ENCODE measurements at places on chromosomes 6 and 20.
A peak's percentile ranks its signal among the peaks of the same experiment; 100 is the strongest.

- DNase-seq, result no peak
Measured at GRCh38 chr6:166474721-166475565, 92.2 kb upstream of the MPC1 start.

DNA sequence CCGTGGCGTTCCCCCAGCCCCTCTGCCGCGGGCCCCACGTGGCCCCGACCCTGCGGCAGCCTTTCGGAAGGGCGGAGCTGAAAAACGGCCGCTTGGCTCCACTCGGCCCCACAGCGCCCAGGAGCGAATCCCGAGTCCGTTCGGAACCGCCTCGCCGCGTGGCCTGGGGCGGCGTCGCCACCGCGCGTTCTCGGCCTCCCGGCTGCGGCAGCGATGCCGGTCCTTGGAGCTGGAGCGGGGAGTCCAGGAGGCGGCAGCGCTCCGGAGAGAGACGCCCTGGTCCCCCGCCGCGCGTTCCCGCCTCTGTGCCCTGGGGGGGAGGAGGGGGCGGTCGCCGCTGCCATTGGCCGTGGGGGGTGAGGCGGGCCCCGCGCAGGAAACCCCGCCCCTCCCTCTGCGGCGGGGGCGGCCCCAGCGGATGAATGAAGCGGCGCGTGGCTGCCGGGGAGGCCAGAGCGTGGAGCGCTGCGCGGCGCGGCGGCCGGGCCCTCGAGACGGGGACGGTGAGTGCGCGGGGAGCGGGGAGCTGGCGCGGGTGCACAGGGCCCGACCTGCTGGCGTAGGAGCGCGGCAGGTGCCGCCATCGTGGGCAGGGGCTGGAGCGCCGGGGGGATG, at the start of gene SLCO4A1:
SLCO4A1 (plus strand) TSS at position 453 of the 615 bp plus-strand sequence. CDS start 13,952 bp downstream, outside the sequence.
- peak; percentile 76 for DNase-seq

- no peak for DNase-seq
Measured at GRCh38 chr6:617456-618100, 39.3 kb downstream of the HUS1B start.

DNA sequence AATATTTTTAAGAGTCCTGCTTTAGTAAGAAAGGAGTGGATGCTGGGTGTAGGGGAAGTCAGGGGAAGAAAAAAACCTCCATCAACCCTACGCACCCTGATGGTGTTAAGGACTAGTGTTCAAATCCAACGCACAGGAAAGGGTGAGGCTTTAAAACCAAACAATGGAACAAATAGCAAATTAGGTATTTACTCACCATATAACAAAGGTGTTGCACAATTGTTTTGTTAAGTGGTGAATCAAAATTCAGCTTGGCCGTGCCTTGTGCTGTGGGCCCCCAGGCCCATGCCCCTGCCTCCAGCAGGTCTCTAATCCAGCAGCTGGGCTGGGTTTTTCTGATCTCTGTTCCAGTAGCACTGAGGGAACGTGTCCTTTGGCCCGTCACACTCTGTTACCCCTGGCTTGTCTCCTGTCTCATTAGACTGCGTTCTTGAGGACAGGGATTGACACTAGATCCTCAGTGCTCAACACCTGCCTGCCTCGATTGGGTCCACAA, 11.8 kb downstream of the FAM83D start:
- no peak for DNase-seq

DNA sequence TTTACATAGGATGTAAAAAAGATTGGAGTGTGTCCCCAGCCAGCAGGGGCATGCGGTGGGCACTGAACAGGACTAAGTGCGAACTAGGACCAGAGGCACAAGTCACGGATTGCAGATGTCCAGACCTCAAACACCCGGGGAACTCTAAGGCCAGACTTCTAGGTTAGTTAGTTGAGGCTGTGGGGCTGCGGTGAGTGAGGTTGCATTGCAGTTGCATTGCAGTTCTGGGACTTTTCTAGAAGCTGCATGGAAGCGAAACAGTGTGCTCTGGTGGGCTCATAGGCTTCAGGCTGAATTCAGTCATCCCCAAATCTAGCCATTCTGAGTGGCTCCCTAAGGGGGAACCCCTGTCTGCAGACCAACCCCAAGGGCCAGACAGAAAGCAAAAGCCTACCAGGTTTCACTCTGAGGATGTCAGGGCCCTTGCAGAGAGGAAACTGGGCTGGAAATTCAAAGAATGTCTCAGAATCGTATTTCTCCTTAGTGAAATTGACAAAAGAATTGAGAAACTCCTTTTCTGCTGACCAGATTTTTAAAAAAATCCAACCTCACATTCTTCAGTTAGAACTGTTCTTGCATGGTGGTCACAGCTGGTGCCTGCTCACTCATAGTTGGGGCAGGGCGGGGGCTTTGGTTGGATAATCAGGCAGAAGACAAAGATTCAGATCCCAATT, 182.8 kb downstream of the ZDHHC14 start:
- no peak for DNase-seq

DNA sequence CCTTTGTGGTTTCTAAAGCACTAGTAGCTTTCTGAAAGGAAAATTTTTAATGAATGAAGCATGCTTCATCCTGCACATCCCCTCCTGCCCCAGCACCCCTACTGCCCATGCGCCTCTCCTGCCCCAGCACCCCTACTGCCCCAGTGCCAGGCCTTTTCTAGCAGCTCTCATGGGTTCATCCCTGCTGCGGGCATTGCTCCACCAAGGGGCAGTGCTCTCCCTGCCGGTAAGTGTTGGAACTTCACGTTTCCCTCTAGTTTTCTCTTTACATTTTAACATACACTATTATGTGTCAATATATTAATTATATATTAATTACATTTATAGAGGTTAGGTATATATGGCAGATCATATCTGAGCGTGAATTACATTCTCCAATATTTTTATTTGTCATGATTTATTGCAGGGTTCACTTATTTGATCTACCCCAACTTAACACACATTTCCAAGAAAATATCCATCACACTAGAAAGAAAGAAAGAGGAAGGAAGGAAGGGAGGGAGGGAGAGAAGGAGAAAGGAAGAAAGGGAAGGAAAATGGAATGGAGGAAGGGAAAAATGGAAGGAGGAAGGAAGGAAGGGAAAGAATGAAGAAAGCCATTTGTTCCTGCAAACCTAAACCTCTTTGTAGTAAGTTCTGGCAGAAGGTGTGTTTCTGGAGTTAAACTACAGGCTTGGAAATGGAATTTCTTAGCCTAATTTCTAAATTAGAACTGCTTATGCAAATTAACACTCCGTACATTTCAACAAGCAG, 46.8 kb downstream of the CEP43 start:
- no peak for DNase-seq

DNA sequence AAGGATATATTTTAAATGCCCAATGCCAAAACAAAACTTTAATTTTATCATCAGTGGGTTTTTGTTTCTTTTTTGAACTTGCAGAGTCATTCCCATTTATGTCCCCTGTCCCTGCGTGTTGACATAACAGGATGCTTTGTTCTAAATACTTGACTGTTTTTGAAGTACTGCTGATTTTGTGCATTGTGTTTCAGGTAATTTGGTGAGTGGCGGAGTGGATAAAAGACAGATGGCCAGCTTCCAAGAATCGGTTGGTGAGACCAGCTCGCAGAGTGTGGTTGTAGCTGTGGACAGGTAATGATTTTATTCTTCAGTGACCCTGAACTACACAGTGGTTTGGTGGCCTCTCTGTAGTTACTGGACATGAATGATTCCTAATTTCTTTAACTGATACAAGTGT, 50.5 kb upstream of the CSE1L start:
- no peak for DNase-seq

- no peak for DNase-seq
Measured at GRCh38 chr6:111798281-111798725, 74.9 kb downstream of the FYN start.

DNA sequence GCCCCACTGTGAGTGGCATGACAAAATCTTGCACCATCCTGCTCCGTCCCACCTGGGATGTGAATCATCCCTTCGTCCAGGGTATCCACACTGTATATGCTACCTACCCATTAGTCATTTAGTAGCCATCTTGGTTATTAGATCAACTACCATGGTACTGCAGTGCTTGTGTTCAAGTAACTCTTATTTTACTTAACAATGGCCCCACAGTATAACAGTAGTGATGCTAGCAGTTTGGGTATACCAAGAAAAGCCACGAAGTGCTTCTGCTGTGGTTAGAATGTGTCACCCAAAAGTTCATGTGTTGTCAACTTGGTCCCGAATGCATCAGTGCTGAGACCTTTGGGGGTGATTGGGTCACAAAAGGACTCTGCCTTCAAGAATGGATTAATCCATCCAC, 11.7 kb downstream of the OSER1 start:
- no peak for DNase-seq

DNA sequence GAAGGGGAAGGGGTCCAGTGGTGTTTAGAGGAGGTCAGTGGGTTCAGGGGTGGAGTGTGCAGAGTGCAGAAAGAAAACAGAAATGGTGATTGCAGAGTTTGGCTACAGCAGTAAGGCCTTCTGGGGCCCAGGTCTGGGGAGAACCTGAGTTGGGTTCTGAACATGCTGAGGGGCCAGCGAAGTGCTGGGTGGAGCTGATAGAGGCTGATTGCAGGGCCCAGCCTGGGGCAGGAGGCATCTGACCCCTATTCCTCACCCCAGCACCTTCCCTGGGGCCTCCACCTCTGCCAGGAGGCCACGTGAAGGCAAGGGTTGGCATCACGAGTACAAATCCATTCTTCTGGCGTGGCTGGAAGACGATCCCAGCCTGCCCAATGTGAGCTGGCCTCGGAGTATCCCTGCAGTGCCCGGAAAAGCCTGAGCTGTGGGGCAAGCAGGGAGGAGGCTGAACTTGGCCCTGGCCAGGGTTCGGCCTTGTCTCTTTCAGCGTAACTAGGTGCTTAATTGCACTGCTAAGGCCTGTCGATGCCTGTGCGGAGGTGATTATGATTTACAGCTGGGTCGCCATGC, 35.3 kb downstream of the VSTM2L start:
- DNase-seq, result no peak

DNA sequence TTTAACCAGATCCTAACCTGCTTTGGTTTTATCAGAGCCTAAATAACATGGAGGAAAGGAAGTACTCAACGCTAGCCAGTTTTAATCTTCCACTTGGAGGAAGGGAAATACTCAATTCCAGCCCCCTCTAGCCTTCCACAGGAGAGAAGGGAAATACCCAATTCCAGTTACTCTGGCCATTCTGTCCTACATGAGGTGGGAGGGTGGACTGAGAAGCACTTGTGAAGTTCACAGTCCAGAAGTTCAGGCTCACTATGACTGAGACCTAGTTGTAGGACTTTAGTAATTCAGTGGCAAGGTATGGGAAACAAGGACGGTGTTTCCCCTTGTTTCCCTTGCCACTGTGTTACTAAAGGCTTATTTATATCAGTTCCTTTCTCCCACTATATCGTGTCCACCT, 672.0 kb downstream of the RFPL4B start:
- no peak for DNase-seq

- DNase-seq, result no peak
Measured at GRCh38 chr6:5280920-5281319, 19.6 kb downstream of the FARS2 start.

DNA sequence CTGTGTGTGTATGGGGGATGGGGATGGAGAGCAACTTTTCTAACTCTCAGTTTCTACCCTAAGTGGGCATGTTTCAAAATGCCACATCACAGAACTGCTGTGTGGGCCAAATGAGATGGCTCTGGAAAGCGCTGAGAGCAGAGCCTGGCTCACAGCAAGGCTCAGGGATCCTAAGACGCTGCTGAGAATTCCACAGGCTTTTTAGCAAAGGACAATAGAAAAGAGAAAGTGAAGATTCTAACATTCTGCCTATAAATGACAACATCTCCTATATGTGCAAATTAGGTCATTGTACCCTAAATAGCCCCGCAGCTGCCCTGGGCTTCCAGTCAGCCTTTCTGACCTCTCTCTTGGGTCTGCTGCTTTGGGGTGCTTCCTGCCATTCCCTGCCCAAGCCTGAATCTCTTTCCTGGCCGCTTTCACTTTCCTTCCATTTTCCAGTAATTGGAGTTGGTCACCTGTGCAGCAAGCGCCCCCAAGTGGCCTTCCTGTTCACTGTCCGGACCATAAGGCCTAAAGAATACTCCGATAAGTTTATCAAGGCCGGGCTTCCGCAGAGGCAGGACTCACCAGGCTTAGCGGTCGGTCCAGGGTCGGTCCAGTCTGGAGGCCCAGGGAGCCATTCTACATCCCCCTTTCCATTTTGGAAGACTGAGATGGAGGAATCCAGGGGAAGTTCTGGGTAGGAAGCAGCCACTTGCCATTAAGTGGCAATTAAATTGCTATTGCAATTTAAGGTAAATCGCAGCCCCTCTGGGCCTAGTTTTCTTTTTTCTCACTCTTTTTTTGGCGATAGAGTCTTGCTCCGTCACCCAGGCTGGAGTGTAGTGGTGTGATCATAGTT, 6.7 kb upstream of the DDR1 start:
- DNase-seq, result peak; percentile 50

GRCh38 chr20:33105316-33105924, 26.0 kb downstream of the BPIFB4 start:
- DNase-seq, result no peak

DNA sequence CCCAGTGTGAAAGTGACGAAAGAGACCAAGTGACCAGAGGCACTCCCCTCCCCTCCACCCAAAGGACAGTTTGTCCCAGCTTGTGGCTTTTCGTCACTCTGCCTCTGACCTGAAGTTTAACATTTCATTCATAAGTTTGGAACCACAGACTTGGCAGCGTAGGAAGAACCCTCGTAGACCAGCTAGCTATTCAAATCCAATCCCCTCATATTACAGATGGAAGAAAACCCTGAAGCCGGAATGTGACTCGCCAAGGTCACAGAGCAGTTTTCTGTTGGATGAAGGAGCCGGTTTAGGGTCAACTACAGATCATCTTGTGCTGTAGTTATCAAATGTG, 3.9 kb upstream of the SYS1 start:
- no peak for DNase-seq

DNA sequence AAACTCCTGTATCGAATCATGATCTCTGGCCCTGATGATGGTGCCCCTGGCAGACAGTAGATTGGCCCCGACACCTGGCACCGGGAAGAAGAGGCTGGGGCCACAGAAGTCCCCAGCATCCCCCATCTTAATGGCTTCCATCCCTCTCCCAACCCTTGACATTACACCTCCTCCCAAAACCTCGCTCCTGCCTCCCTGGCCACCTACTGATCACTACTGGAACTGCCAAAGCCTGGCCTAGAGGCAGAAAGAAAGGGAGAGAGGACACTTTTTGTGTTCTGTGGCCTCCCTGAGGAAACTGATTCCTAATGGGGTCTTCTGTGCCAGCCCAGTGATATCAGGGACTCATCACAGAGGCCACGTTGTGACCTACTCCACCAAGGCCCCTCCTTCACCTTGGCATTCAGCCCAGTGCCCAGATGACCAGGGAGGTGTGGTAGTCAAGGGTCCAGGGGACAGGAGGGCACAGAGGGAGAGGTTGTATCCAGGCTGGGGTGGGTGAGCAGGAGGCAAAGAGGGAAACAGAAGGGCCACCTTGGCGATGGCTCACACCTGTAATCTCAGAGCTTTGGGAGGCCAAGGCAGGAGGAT, 6.1 kb downstream of the C20orf173 start:
- DNase-seq, result peak; percentile 3

Measured in T follicular helper cell (primary cell).